Stimulated activated CD4-positive, alpha-beta T cell treated with anti-CD3 and anti-CD28 coated beads, TNF-alpha, amount 100 ng/mL, for 1 hour (primary cell): ENCODE measurements at places on chromosomes 1 and 21.

- no peak for DNase-seq
These were observed 5.5 kb upstream of the PADI1 start for GRCh38 chr1:17199267-17200044.

- no peak for DNase-seq
These were observed 261.7 kb downstream of the MATN1 start for GRCh38 chr1:30461640-30462039.

DNA sequence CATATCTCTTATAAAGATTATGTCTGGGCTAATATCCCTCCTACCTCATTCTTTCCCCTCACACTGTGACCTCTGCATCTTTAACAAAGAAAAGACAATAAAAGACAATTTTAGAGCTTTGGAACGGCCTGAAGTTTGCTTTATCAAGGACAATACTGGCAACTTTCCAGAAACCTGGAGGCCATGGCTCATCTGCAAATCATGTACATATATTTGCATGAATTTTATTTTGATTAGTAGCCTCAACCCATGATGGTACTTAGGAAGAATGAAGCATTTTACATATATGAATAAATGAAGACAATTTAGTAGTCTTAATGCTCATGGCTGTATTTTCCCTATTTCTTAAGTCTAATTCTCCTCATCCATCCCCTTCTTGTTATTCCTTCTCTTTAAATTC lies 612.2 kb upstream of the CXADR start:
- DNase-seq = no peak

DNA sequence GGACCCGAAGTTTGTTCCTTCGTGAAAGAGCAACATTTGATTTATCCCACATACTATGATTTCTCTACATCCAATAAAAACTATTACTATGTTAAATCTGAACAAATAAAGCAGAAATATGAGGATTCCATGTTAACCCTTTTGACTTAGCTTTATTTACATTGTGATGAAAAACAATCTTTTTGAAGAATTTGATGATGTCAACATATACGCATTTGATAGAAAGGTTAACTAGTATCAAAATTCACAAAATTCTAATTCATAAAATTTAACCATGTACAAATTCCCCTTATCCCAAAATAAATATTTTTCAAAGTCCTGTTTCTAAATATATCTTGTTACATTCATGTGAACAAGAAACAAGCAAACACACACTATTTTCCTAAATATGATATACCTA lies 74.2 kb downstream of the TRIM33 start:
- DNase-seq = no peak

DNA sequence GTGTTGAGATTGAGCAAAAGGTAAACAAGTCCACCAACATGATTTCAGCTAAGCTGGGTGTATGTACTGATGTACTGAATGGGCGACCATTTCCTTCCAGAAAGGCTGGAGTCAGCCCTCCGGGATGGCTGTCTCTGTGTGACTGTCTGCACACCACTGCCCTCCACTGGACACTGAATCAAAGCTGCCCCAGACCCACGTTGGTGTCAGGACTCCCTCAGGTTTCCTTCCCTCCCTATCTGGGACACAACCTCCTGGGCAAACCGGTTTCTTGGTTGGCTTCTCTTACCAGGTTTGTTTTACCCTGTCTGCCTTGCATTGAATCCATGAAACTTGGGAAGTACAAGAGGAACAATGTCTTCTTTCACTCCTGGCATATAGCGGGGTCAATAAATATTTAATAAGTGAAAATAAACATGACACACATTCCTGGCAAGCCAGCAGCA lies 5.3 kb upstream of the SRP9 start:
- DNase-seq = no peak

GRCh38 chr1:70856201-70856600 lies 191.4 kb downstream of the PTGER3 start:
- no peak for DNase-seq

DNA sequence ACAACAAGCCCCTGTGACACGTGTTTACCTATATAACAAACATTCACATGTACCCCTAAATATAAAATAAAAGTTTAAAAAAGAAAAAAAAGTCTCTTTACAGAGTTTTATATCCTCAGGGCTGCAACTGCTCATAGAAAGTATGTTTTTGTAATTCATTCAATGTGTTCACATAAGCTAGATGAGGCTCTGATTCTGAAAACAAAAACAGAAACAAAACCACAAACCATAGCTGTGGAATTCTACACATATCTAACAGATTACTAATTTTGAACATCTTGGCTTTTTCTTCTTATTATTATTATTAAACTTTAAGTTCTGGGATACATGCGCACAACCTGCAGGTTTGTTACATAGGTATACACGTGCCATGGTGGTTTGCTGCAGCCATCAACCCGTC lies 579.6 kb upstream of the ZRANB2 start:
- no peak for DNase-seq

GRCh38 chr21:29606613-29607012 lies 307.9 kb downstream of the BACH1 start:
- DNase-seq = no peak

- DNase-seq = no peak
These were observed 5.7 kb downstream of the SYT2 start for GRCh38 chr1:202704601-202705000.

GRCh38 chr1:246329900-246330299 lies 177.2 kb downstream of the SMYD3 start:
- DNase-seq = no peak

DNA sequence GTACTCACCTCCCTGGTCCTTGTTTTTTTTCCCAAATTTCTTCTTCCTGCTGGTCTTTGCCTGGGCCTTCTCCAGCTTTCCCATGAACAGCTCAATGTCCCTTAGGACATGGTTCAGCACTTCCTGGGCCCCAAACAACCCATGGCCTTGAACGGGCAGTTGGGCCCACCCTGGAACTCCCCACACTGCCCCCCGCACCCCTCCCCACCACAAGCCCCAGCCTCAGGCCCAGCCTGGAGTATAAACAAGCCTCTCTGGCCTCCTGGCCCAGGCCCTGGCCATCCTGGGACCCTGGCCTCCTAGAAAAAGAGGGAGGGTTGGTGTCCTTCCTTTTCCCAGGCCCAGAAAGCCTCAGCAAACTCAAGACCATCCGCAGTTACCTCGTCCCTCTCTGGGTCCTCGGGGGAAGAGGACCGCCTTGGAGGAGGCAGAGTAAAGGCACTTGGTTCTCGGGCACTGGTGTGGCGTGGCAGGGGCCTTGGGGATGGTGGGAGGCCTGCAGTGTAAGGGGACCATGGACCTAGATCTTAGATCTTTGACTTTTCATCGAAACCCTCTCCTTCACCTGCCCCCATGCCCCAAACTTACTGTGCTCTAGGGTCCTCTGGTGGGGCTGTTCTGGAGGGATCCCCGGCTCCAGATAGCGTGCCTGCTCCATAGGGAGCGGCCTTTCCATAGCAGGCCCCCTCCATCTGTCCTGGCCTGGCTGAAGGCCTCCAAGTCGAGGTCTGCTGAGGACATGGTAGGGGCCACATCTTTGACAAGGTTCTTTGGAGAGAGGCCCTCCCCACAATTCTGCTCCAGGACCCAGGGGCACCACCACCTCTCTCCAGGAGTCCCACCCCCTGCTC lies 5.6 kb downstream of the EPS8L3 start:
- no peak for DNase-seq

DNA sequence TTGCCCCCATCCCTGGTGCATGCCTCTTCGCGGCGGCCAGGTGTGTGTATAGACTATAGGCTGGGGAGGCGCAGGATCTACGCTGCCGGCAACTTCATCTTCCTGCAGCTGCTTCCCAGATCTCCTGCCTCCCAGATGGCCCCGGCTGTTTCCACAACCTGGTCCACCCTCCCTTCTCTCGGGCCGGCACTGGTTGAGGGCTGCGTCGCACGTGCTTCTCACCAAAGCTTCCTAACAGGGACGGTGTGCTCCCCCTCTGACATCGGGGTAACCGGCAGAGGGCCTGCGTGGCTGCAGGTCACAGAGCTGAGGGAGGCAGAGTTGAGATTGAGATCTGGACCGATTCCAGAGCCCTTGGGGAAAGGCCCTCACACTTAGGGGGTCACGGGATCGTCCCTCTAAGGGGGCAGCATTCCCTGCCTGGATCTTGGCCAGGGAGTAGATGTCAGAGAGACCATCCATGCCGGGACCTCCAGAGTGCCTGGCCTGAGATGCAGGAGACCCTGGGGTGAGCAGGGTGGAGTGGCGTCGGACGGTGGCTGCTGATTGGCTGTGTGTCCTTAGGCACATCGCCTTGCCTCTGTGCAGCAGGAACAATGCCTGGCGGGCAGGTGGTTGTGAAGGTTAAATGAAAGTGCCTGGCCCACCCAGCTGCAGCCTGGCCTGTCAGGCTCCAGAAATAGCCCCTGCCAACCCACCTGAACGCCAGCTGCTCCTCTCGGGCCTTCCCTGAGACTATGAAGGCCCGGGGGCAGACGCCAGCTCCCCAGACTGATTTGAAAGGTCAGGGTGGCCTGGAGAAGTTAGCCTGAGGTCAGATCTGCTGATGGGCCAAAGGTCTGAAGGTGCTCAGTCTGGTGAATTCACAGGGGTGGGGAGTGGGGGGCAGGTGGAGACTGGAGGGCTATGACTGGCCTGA lies 6.1 kb upstream of the MASP2 start:
- DNase-seq = no peak

- no peak for DNase-seq
These were observed 21.1 kb downstream of the ERRFI1 start for GRCh38 chr1:8004803-8005573.

- DNase-seq = no peak
These were observed 36.0 kb downstream of the WNT2B start for GRCh38 chr1:112544751-112545150.
